Placental epithelial cell (primary cell): ENCODE measurements at places on chromosomes 4 and X. TPM values are rescaled to one million over a fixed set of nuclear protein-coding genes. Genes with fewer than 3 reads are reported as not detected.

The WNK3 gene
- total RNA-seq, result 4.6 and 4.7 TPM in 2 replicates

The POU3F4 gene
- total RNA-seq, result not detected in 2 replicates

The REPS2 gene
- total RNA-seq, result 13.7 and 24.3 TPM in 2 replicates

The FRMPD4 gene
- total RNA-seq, result not detected in 2 replicates

The NAP1L5 gene
- total RNA-seq, result 1.2 and 1.7 TPM in 2 replicates

The NLGN4X gene
- total RNA-seq, result under 0.01 and 1.7 TPM in 2 replicates

The S100G gene
- not detected in 2 replicates for total RNA-seq

The GDPD2 gene
- total RNA-seq, result 0.11 TPM in 1 of 2 replicates, not detected in the other

The GASK1B gene
- 58.1 and 114 TPM in 2 replicates for total RNA-seq

The PGAM4 gene
- not detected in 2 replicates for total RNA-seq
